ENCODE measurements at places on chromosomes 7 and 10. TPM values are rescaled to one million over a fixed set of nuclear protein-coding genes. Genes with fewer than 3 reads are reported as not detected.

DNA sequence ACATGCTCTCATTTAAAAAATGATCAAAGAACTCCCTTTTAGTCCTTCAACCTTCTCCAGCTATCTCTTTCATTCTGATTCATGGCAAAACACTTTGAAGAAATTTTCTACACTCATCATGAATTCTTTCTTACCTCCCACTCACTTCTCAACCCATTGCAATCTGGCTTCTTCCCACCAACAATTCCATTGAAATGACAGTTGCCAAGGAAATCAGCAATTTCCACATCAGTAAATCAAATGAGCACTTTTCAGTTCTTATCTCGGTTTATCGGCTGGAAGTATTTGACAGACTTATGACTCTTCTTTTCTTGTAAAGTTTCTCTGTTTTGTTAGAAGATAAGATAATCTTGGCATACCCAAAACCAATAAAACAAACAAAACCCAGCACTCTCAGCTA lies 99.1 kb upstream of the CACNA2D1 start:
- no peaks in the 10 kb centered on the region for H3K36me3 ChIP-seq
- no peaks in the 10 kb centered on the region for H3K27me3 ChIP-seq
- H3K4me1 ChIP-seq: no peaks in the 10 kb centered on the region
- no peak for DNase-seq
- no peak overlapping the region for H3K27ac ChIP-seq

CYP2C18 gene
- total RNA-seq: not detected

DNA sequence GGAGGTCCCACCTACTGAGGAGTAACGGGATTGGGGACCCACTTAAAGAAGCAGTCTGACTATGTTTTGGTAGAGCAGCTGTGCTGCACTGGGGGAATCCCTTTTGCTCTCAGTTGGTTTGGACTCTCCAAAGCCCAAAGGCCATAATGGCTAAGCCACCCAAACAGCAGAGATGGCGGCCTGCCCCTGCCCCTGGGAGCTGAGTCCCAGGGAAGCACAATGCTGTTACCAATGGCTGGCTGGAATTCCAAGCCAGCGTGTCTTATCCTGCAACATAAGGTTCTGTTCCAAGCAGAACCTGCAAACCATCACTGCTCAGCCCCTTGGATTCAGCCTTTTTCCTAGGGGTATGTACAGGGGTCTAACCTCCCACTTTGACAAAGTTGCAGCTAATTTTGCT lies 53.7 kb upstream of the GNAT3 start:
- no peaks in the 10 kb centered on the region for H3K4me1 ChIP-seq
- no peaks in the 10 kb centered on the region for H3K36me3 ChIP-seq
- DNase-seq: no peak
- no peak overlapping the region for H3K4me3 ChIP-seq
- peaks cover 3% of the 10 kb centered on the region for H3K27me3 ChIP-seq

DNA sequence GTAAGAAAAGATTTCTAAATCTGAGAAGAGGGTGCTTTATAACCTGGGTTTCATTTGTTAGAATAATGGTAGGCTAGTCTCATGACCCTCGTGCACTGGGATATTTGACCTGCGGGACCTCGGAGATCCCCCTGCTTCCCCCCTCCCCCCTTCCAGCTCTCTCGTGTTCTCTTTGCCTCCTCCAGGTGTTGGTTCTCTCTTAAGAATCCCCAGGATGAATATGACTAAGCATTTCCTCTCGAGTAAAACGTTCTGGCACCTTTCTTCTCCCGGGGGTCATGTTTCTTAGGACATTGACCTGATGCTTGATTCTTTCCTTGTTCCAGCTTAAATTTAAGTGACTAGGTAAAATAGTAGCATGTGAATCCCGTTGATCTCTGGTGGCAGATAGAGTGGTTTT lies 71.2 kb downstream of the SHH start:
- peak overlapping the region; percentile 3 for H3K4me3 ChIP-seq
- DNase-seq: no peak
- peaks cover 48% of the 10 kb centered on the region for H3K36me3 ChIP-seq
- no peaks in the 10 kb centered on the region for H3K27me3 ChIP-seq
- H3K27ac ChIP-seq: peak overlapping the region; percentile 53
- peaks cover 42% of the 10 kb centered on the region for H3K4me1 ChIP-seq

DNA sequence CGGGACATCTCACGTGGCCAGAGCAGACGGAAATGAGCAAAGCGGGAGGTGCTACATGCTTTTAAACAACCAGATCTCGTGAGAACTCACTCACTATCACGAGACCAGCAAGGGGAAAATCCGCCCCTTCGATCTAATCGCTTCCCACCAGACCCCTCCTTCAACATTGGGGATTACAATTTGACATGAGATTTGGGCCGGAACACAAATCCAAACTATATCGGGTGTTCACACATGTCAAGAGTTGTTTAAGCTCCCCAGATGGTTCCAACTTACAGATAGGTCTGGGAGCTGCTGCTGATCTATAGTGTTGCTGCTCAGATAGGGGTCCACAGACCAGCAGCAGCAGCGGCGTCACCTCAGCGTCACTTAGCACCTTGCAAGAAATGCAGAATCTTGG lies 194.9 kb downstream of the GPAM start:
- H3K4me3 ChIP-seq: no peak overlapping the region
- no peak for DNase-seq
- H3K36me3 ChIP-seq: no peaks in the 10 kb centered on the region
- no peak overlapping the region for H3K27ac ChIP-seq
- peaks cover 3% of the 10 kb centered on the region for H3K27me3 ChIP-seq

DNA sequence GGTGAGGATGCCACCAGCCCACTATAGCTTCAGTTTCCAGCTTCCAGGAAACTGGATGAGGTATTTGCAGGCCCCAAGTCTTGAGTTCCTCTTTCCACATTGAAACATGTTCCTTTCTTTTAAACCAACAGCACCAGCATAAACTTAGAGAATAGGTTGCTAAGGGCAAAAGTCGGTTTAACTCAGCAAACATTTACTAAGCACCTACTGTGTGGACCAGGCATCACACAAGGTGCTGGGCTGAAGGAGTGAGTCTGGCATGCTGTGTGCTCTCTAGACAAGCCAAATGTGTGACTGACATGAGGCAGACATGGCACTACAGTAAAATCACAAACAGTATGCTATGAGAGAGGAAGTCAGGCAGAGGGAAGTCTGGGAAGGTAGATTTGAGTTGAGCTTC lies 11.0 kb upstream of the RASSF4 start:
- no peak for DNase-seq
- peaks cover 3% of the 10 kb centered on the region for H3K27me3 ChIP-seq
- H3K4me1 ChIP-seq: peaks cover 3% of the 10 kb centered on the region
- H3K27ac ChIP-seq: peak overlapping the region; percentile 50
- no peak overlapping the region for H3K4me3 ChIP-seq

MUC12 gene
- not detected for total RNA-seq

- no peak overlapping the region for H3K27ac ChIP-seq
- DNase-seq: peak; percentile 75
- no peaks in the 10 kb centered on the region for H3K27me3 ChIP-seq
- no peaks in the 10 kb centered on the region for H3K36me3 ChIP-seq
Observed at GRCh38 chr7:1579481-1580421, 9.9 kb upstream of the PSMG3 start.

- no peak for DNase-seq
- no peak overlapping the region for H3K27ac ChIP-seq
- no peak overlapping the region for H3K4me3 ChIP-seq
Observed at GRCh38 chr10:90138844-90139243, 437.5 kb downstream of the KIF20B start.

GRCh38 chr10:74763934-74764591 lies 62.3 kb upstream of the KAT6B start:
- H3K27me3 ChIP-seq: no peaks in the 10 kb centered on the region
- no peaks in the 10 kb centered on the region for H3K36me3 ChIP-seq
- no peak overlapping the region for H3K27ac ChIP-seq
- no peak for DNase-seq
- no peak overlapping the region for H3K4me3 ChIP-seq

DNA sequence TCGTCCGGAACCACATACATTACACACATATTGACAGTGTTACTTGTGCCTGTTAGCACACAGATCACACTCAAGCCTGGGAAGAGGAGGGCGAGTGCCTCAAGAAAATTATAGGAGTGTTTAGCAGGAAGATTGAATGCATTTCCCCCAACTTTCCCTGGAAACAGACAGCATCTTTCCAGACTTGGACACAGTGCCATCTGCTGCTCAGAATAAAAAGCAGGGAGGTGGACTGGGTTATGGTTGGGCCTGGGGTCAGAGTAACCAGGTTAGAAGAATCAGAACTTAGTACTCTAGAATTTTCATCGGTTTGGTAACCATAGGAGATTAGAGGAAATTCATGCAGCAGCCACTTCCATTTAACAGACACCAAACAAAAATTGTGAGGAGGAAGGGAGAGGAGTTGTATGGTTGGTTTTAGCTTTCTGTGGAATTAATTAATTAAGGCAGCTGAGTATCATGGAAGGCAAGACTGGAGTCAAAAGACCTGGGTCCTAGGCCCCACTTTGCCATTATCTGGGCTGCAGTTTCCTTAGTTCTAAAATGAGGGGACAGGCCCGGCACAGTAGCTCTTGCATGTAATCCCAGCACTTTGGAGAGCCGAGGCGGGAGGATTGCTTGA lies 43.4 kb upstream of the OPTN start:
- no peak overlapping the region for H3K4me3 ChIP-seq
- peaks cover 2% of the 10 kb centered on the region for H3K27me3 ChIP-seq
- DNase-seq: no peak
- H3K36me3 ChIP-seq: no peaks in the 10 kb centered on the region

CCDC172 gene
- total RNA-seq: not detected

DNA sequence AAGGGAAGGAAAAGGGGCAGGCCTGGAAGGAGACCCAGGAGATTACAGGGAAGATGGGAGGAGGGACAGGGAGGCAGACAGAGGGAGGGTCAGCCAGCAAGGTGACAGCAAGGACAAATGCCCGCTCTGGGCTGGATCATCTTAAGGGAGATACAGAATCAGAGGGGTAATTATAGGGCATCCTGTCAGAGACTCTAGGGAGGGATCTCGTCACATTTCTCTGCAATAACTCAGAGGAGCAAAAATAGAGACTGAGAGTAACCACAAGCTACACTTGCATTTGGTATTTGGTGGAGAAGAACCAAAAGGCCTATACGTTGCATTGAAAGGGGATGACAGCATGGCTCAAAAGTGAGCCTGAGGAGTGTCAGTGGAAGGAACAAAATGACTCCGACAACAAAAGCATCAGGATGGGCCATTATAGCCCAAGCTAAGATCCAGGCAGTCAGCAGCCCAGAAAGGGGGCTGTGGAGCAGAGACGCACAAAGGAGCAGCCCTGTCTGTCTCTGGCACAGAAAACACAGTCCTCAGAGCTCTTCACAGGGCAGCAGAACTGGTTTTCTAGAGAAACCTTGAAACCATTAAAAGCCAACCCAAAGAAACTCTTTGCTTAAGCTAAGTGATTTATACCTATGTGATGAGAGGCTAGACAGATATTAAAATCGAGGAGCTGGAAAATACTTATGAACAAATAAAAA lies 430.2 kb upstream of the VSTM2A start:
- no peaks in the 10 kb centered on the region for H3K27me3 ChIP-seq
- H3K27ac ChIP-seq: no peak overlapping the region
- H3K4me1 ChIP-seq: no peaks in the 10 kb centered on the region
- no peak overlapping the region for H3K4me3 ChIP-seq
- H3K36me3 ChIP-seq: no peaks in the 10 kb centered on the region

GRCh38 chr7:158030566-158030965 lies 557.1 kb downstream of the PTPRN2 start:
- H3K4me3 ChIP-seq: no peak overlapping the region
- no peaks in the 10 kb centered on the region for H3K36me3 ChIP-seq
- peaks cover 9% of the 10 kb centered on the region for H3K27me3 ChIP-seq
- no peak overlapping the region for H3K27ac ChIP-seq
- DNase-seq: no peak

INHBA gene
- not detected for total RNA-seq

CD36 gene
- 6.8 TPM for total RNA-seq

DNA sequence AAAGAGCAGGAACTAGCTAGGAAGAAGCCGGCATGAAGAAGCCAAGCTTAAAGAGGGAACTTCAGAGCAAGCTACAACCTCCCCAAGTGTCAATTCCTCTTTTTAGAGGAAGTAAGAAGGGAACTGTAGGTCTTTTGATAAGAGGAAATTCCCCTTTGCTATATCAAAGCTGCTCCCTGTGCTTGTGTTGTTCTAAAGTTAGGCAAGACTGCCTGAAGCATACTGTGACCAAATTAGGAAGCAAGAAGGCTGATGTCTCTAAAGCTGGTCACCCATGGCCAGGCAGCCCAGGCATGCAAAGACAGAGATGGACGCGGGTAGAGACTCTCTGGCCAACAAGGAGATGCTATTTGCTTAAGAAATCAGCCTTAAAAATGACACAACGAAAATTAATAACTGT lies 87.9 kb downstream of the RNF216 start:
- H3K27me3 ChIP-seq: no peaks in the 10 kb centered on the region
- peaks cover 26% of the 10 kb centered on the region for H3K36me3 ChIP-seq
- no peak for DNase-seq

- H3K36me3 ChIP-seq: no peaks in the 10 kb centered on the region
- peaks cover 49% of the 10 kb centered on the region for H3K27me3 ChIP-seq
- H3K4me3 ChIP-seq: peak overlapping the region; percentile 93
- no peak overlapping the region for H3K27ac ChIP-seq
- no peak for DNase-seq
Observed at GRCh38 chr7:90246171-90246570, 1.2 kb downstream of the CFAP69 start.

GRCh38 chr10:124508070-124508667 lies 46.5 kb downstream of the LHPP start:
- peaks cover 3% of the 10 kb centered on the region for H3K4me1 ChIP-seq
- no peaks in the 10 kb centered on the region for H3K27me3 ChIP-seq
- no peak for DNase-seq
- no peak overlapping the region for H3K4me3 ChIP-seq

AQP1 gene
- total RNA-seq: 0.23 TPM

LMBR1 gene
- 73.2 TPM for total RNA-seq

DNA sequence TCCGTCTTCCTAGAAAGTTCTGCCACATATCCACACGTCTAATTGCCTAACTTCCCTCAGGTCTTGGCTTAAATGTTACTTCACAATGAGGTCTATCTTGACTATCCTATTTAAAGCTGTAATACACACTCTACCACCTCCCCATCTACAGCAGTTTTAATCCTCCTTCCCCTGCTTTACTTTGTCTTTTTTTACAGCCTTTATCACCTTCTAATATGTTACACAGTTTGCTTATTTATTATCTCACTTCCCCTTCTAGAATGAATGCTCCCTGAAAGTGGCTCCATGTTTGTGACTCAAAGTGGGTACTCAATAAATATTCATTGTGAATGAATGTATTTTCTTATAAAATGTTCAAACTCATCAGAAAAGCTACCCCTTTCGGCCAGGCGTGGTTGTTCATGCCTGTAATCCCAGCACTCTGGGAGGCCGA lies 13.6 kb upstream of the MICU1 start:
- H3K4me3 ChIP-seq: no peak overlapping the region
- peaks cover 1% of the 10 kb centered on the region for H3K27me3 ChIP-seq
- DNase-seq: no peak
- H3K4me1 ChIP-seq: peaks cover 5% of the 10 kb centered on the region

DNA sequence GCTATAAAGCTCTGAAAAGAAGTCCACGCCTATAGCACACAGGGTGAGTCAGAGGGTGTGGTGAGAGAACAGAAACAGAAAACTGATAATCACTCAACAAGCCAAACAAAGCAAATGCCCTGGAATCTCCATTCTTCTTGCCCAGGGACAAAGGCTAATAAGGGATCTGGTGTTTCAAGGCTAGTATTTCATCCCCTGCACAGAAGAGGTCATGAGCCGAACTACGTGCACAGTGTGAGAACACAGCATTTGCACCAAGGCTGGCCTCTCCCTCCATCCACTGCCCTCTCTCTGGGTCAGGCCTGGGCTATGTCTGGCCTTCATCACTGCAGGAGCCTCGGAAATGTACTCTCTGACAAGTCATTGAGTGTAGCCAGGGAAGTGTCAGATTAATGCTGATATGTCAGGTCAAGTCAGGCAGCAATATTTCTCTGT lies 42.7 kb downstream of the PRR15 start:
- H3K4me3 ChIP-seq: no peak overlapping the region
- no peaks in the 10 kb centered on the region for H3K4me1 ChIP-seq
- H3K27ac ChIP-seq: no peak overlapping the region
- H3K27me3 ChIP-seq: peaks cover 11% of the 10 kb centered on the region
- no peaks in the 10 kb centered on the region for H3K36me3 ChIP-seq
- DNase-seq: no peak

Data from activated naive CD8-positive, alpha-beta T cell treated with anti-CD3 and anti-CD28 coated beads, Interleukin-2, amount 10 ng/mL, durations not matched to agents 7 days and 5 days (primary cell).